ENCODE measurements at places on chromosomes 1 and 21.
A peak's percentile ranks its signal among the peaks of the same experiment; 100 is the strongest.

- DNase-seq = no peak
These were observed 52.8 kb downstream of the FCRL5 start for GRCh38 chr1:157499521-157499920.

GRCh38 chr1:27099587-27100334 is 55.2 kb downstream of the SLC9A1 start:
- no peak for DNase-seq

- no peak for DNase-seq
These were observed 12.2 kb downstream of the ENO1 start for GRCh38 chr1:8866173-8866791.

GRCh38 chr1:181015251-181015615 is 7.4 kb downstream of the STX6 start:
- DNase-seq = no peak

DNA sequence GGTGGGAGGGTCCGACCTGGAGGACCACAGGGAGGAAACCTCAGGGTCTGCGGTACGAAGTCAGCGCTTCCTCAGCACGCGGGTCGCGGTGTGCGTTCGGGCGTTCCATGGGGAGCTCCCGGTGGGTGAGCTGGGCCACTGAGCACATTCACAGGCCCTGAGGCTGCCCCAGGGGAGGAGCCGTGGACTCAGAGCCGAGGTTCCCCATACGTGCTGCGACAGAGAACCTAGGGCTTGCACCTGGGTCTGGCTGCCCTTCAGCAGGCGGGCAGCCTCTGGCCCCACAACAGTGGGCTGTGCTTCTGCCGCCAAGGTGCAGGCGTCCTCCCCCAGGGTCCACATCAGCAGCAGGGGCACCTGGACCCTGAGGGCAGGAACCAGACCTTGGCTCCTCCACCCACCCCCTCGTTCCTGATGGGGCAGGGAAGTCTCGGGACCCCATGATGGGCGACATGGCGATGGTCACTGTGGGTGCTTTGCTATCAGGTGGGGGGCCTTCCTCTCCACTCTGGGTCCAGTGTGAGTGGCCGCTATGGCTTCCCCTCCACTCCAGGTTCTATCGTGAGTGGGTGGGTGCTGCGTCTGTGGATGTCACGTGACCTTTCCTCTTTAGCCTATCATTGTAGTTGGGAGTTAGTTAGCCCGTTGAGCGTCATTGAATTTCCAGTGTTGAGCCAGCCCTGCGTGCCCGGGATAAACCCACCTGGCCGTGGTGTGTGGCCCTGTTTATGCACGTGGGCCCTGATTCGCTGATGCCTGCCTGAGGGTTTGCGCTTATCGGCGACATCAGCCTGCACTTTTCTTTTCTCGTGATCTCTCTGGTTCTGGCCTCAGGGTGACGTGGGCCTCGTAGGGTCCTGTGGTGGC is 27.9 kb downstream of the FTCD start:
- DNase-seq = no peak

DNA sequence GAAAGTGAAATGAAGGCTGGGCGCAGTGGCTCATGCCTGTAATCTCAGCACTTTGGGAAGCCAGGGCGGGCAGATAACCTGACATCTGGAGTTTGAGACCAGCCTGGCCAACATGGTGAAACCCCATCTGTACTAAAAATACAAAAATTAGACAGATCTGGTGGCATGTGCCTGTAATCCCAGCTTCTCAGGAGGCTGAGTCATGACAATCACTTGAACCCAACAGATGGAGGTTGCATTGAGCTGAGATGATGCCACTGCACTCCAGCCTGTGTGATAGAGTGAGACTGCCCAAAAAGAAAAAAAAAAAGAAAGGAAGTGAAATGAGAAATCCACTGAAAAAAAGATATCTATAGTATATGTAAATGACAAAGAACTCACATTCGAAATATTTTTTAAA is 439.9 kb downstream of the DISC1 start:
- no peak for DNase-seq

- DNase-seq = no peak
These were observed 5.7 kb downstream of the CEP104 start for GRCh38 chr1:3851292-3851691.

DNA sequence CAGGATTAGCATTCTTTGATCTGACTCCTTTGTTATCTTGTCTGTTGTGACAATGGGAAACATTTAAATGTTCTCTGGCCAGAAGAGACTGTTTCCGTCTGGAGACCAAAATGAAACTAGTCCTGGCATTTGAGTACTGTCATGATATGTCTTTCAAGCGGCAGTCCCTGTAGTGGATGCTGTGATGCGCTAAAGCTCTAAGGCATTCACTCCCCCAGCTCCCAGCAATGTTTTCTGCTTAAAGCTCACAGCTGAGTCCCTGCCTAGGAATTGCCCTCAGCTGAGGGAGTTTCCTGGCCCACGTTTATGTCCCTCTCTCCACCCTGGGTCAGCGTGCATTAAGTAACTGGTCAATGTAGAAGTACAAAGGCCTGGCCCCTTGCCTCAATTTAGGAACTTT is 109.4 kb downstream of the UCHL5 start:
- DNase-seq = no peak

GRCh38 chr21:16532840-16533239 is 803.1 kb downstream of the USP25 start:
- no peak for DNase-seq

GRCh38 chr1:167186771-167187170 is 33.9 kb upstream of the POU2F1 start:
- no peak for DNase-seq

DNA sequence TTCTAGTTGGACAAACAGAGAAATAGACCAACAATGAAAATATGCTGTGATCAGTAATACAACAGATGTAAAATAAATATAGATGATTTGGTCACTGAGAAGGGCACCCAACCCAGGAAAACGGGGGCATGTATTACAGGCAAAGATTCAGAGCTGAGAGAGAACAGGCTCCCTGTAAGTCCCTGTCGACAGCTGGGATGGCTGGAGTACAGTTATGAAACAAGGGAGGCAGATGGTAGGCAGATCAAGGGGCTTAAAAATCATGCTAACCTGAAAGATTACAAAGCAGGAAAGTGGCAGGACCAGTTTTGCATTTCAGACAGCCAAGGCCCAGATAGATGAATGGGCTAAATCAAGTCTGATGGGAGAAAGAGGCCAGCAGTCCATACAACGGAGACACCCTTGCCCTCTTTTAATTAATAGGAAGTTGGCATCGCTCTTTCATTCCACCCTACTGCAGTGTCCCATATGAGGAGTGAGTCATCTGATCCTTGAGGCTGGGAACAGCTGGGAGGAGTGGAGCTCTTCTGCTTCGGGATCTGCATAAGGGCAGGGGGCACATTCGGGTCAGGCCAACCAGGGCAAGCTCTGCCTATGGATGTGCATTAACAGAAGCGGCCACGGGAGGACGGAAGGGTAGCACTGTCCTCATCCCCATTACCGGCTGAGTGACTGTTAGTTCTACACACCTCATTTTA is 171.1 kb downstream of the DAB1 start:
- DNase-seq = no peak

DNA sequence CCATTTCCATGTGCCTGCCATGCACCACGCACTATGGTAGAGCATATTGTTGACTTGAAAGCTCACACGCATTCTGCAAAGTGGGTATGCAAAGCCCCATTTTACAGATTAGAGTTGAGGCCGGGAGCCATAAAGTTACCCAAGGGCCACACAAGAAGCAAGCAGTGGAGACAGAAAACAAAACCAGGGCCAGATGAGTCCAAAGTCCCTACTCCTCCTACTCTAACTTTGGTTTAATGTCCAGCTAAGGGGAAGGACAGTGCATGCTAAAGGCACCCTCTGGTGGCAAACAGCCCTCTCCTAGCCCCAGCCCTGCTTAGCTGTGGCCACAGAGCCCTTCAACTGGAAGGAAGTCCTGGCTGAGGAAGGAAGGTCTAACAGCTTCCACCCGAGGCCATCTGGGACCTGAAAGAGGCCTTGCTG is 74.9 kb downstream of the SLC66A1 start:
- no peak for DNase-seq

DNA sequence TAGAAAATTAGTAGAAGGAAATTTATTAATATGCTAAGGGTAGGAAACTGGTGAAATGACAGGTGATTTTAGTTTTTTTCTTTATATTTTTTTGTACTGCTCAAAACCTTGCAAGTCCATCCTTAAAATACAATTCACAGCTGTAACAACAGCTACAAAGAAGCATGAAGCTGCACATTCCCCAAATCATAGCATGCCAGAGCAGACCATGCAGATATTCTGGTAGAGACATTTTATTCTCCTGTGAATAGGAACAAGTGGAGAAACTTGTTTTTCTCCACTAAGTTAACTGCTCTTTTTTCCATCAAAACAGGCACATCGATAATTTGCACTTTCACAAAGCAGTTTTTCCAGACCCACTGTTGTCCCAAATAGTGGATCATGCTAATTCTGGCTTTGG is 1125.7 kb downstream of the BRINP3 start:
- no peak for DNase-seq

GRCh38 chr1:111513410-111514020 is 10.1 kb upstream of the ADORA3 start:
- no peak for DNase-seq

GRCh38 chr1:26790551-26790953 is 2.8 kb downstream of the PIGV start:
- no peak for DNase-seq

- DNase-seq = no peak
These were observed 153.7 kb upstream of the C1orf174 start for GRCh38 chr1:4053774-4054173.

DNA sequence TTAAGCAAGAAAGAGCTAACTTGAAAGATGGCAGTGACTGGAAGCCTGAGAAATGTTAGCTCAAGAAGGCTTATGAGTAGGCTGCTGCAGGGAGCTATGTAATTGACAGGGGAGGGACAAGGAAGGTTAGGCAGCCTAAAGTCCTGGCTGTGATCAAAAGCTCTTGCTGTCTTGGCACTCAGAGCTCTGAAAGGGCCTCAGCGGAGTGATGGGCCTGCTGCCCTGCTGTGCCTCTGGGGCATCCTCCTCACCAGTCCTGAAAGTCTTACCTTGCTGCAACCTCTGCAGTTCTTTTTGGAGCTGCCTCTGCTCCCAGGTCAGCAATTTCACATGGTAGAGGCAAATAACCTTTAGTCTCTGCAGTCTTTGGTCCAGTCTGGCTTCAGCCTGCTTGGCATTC is 1.8 kb downstream of the CCDC190 start:
- DNase-seq = no peak

- DNase-seq = no peak
These were observed 214.1 kb downstream of the DYRK1A start for GRCh38 chr21:37580666-37581065.

DNA sequence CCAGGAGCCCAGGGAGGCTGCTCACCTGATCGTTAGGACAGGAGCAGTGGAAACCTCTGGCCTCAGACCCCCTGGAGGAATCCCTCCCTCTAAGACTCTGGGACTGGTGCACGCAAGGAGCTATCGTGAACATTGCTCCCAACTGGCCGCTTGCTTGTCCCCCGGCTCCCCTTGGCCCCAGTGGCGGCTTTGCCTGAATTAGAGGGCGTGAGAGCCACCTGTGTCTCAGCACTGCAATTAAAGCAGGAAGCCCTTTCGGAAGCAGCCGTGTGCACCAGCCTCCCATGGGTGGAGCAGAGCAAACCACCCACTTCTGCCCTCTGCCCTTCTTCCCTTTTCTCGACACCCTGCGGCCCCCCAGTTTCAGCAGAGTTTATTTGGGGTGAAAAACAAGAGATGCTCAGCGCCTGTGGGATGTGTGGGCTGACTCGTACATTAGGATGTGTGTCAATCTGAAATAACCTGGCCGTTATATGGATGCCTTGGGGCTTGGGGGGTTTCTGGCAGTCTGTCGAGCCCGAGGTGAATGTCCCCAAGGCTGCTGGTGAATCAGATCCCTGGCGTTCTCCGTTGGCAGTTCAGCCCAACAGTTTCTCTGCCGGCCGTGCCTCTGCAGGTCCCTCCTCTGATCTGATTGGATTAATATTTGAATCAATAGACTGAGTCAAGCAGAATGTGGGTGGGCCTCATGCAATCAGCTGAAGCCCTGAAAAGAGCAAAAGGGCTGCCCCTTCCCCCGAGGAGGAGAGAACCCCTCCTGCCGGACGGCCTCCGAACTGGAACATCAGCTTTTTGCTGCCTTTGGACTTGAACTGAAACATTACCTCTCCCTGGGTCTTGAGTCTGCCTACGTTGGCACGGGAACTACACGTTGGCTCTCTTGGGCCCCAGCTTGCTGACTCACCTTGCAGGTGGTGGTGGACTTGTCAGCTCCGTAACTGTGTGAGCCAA is 7.3 kb upstream of the UMODL1 start:
- peak; percentile 59 for DNase-seq

DNA sequence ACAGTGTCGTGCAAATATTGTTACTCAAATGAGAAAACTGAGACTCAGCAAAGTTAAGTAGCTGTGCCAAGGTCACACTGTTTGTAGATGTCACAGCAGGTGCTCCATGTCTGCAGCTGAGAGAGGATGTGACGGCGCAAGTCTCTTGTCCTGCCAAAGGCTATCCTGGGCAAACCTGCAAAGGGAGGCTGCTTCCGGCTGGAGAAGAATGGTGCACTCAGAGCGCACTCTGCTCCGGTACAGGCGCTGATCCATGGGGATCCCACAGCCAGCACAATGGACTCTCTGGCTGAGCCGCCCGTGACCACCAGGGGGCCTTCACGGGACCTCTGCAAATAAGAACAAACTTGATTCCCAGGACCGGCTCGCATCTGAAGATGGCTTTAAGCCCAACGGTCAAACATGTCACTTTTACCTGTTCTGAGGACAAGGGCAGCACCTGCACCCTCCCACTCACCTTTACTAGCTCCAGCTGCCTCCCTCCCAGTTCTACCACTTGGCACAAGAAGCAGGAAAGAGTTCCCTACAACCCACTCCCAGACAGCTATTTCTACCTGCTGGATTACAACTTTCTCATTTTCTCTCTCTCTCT is 21.9 kb downstream of the RD3 start:
- DNase-seq = peak; percentile 47

DNA sequence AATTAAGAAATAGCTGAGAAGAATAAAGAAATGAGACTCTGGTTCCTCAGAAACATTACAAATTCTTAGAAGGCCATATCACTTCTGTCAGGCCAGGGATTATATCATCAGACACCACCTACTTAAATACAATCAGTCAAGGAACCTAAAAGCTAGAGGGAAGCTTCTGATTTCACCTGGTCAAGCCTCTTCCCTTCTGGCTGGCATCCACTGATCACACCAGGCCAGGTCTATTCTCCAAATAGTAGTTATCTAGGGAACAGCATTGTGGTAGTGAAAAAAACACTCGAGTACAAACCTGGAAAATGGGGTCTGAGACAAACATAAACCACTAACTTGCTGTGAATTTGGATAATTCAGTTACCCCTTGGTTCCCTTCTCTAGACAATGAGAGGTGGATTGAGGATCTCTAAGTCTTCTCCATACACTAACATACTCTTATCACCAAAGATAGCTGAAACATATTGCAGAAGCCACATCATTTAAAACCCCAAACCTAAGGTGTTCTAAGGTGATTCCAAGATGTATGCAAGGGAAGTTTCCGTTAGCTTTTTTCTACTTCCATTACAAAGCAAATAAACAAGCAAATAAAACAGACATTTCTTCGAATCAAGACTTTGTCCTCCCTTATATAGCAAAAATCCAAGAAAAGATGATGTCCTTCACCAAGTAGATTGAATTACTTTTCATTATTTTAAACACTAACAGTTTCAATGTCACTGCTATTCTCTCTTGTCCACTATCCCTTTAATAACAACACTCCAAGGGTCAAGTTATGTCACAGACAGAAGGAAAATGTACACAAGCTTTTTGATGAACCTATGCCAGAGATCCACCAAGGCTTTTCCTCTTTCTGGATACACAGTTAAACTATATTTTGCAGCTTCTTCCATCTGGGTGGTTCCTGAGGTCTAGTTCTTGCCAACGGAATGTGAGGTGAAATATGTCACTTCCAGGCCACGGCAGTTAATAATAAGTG is 212.9 kb downstream of the KCNH1 start:
- DNase-seq = no peak

- DNase-seq = no peak
These were observed 43.1 kb downstream of the PTPRU start for GRCh38 chr1:29279406-29279805.
